ENCODE measurements at places on chromosomes 5 and 9. TPM values are rescaled to one million over a fixed set of nuclear protein-coding genes. Genes with fewer than 3 reads are reported as not detected.

CCDC183 gene
- total RNA-seq = 1.0 TPM

FAT2 gene
- total RNA-seq = not detected

DNA sequence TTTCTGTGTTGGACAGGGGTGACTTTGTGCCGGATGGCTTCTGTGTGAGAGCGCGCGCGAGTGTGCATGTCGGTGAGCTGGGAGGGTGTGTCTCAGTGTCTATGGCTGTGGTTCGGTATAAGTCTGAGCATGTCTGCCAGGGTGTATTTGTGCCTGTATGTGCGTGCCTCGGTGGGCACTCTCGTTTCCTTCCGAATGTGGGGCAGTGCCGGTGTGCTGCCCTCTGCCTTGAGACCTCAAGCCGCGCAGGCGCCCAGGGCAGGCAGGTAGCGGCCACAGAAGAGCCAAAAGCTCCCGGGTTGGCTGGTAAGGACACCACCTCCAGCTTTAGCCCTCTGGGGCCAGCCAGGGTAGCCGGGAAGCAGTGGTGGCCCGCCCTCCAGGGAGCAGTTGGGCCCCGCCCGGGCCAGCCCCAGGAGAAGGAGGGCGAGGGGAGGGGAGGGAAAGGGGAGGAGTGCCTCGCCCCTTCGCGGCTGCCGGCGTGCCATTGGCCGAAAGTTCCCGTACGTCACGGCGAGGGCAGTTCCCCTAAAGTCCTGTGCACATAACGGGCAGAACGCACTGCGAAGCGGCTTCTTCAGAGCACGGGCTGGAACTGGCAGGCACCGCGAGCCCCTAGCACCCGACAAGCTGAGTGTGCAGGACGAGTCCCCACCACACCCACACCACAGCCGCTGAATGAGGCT lies at the start of gene ADRB2:
TSS of gene ADRB2 (plus strand) at position 559 of the 686 bp plus-strand sequence. CDS start 221 bp downstream, outside the sequence.
- DNase-seq = peak; percentile 94

- no peak for DNase-seq
Observed at GRCh38 chr5:117559005-117559844, 984.6 kb upstream of the SEMA6A start.

- DNase-seq = no peak
Observed at GRCh38 chr5:107127878-107128277, 542.9 kb downstream of the EFNA5 start.

- no peak for DNase-seq
Observed at GRCh38 chr5:143386725-143387124, 16.8 kb downstream of the NR3C1 start.

GRCh38 chr9:76594764-76595424 lies 135.9 kb downstream of the GCNT1 start:
- DNase-seq = no peak

GRCh38 chr9:69079186-69079585 lies 43.6 kb downstream of the FXN start:
- no peak for DNase-seq

DNA sequence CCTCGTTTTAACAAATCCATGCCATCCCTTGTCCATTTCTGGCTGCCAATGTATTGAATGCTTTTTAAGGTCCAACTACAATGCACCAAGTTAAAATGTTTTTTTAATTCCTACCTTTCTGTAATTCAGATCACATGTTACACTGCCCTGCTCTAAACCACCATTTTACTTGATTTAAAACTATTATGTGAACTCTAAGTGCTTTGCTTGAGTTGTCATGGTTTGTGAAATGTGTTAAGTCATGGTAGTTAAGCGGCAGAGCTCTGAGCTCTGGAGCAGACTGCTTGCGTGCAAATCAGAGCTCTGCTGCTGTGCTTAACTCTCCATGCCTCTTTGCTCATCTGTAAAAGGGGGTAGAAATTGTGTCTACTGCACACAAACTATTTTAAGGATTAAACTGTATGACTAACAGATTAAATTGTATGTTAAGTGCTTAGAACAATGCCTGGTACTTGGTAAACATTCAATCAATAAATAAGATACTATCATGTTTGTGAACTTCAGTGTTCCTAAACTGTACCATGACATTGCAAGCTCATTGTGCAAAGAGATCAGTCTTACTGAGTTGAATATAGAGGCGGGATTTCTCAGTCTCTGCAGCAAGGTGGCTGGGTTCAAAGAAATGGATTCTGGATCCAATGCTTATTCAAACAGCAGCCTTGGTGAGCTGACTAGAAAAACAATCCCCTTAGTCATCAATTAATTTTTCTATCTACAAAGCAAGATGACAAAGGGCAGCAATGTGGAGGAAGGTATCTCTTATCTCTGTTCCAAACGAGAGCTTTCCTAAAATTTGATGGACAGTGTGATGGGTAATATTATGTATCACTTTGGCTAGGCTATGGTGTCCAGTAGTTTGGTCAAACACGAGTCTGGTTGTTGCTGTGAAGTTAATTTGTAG lies 16.1 kb upstream of the CMBL start:
- no peak for DNase-seq

Measured in B cell (primary cell).